ENCODE measurements at places on chromosomes 12 and 14. TPM values are rescaled to one million over a fixed set of nuclear protein-coding genes. Genes with fewer than 3 reads are reported as not detected.

DNA sequence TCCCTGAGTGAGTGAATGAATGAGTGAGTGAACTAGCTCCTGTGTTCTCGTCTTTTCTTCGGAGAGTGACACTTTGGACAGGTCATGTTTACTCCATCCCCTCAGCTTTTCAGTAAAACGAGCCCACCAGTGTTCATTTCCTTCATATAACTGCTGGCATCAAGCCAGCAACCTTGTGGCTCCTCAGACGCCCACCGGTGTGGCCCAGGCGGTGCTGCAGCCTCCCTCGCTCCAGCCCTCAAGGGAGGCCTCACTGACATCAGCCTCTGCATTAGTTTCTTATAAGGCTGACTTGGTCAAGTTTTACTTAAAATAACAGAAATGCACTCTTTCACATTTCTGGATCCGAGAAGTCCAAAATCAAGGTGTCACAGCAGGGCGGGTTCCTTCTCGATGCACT lies 188.0 kb downstream of the ZFP36L1 start:
- DNase-seq = no peak

DNA sequence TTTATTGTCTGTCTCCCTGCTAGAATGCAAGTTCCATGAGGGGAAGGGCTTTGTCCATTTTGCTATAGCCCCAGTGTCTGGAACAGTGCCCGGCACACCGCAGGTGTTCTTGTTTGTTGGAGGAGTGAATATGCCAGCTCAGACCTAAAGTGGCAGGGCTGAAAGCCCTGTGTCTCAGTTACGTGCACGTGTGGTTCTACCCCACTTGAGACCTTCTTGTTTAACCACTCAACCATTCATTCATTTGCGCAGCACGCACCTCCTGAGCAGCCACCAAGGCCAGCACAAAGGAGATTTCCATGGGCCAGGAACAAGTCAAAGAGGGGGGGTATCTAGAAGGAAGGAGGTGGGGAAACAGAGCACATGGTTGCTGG lies 338.0 kb upstream of the FKBP4 start:
- DNase-seq = no peak

DNA sequence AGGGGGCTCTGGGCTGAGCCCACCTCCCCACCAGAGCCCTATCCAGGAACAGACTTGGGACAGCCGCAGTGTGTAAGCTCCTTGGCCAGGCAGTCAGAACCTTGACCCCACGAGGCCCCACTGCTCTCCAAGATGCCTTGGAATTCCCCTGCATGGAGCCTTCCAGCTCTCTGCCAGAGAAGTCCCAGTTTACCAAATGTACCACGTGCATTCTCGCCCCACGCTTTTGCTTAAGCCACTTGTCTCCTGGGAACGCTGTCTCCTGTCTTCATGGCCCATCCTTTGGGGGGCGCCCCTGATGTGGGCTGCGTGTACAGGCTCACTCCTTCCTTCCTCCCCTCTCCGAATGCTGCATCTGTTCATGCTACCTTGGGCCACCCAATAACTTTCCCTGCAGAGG lies 7.9 kb downstream of the FAIM2 start:
- DNase-seq = no peak

DNA sequence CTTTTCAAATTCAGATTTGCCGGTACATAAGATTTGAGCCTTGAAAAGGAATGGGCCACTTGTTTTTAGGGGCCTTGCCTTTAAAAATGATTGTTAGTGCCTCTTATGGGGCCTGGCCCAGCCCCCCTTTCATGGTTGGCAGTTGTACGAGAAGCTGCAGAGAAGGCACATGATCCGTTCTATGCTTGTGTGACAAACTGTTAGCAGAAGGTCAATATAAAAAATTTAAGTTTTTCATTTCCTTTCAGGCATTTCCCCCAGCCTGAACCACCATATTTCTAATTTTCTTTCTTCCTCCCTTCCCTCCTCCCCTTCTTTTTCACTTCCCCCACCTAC lies 119.1 kb downstream of the PLXNC1 start:
- no peak for DNase-seq

DNA sequence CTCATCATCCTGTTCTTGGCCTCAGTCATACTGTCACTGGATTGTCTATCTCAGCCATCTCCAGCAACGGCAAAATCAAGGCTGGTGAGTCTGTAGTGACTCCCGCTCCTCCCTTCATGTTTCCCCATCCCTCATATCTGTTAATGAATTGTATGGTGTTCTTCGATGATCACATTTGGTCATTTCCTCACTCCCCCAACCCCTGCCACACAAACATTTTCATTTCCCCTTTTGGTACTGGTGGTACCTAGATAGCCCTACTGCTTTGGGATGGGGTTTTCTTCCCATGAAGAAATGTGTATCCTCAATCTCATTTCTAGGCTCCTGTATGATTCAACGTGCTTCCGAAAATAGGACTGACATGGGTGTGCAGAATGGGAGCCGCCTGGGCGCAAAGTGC lies 2.7 kb upstream of the KLHL33 start:
- no peak for DNase-seq

DNA sequence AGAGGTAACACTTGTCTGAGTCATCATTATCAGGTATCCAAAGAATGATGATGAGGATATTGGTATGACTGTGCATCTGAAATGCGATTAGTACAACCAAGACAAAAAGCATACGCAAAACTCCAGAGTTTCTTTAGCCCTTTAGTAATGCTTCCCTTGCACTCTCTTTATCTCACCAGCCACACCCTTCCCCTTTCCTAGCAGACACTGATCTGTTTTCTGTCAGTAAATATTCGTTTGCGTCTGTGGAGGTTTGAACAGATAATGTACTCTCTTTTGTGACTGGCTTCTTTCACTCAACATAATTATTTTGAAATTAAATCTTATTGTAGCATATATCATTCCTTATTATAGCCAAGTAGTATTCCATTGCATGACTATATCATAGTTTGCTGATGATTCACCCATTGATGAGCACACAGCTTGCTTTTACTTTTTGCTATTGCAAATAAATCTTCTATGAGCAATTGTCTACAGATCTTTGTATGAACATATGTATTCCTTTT lies 775.7 kb downstream of the SLC6A15 start:
- DNase-seq = no peak

DNA sequence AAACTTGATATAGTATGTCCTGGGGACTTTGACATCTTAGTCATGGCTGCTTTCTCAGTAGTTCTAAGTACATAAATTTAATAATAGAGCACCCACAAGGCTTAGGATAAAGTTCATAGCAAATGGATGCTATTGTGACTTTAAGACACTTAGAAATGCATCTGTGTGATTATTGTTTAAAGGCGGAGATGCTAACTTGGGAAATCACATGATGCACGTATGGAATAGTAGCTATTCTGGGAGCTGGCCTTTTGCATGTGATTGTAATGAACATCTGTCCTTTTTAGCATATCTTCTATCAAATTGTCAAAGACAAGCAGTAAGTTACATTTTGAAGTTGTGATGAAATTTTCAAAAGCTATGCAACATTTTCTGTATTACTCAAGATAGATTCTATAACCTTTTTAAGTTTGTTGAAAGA lies 46.7 kb upstream of the ATP2A2 start:
- DNase-seq = no peak

DNA sequence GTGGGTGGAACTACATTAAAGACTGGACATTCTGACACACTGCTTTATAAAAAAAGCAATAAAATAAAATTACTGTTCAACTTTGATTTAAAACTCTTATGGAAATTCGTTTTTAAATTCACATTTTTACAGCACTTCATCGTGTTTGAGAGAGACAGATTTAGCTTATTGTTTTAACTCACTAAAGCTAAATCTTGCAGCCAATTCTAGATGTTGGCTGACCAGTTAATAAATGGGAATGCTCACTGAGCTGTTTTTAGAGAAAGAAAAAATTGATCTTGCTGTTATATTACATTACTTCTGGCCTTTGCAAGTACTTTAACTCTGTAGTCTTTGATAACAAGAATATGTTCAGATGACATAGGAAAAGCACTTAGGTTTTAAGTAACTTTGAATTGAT lies 157.1 kb downstream of the PLCZ1 start:
- no peak for DNase-seq

DNA sequence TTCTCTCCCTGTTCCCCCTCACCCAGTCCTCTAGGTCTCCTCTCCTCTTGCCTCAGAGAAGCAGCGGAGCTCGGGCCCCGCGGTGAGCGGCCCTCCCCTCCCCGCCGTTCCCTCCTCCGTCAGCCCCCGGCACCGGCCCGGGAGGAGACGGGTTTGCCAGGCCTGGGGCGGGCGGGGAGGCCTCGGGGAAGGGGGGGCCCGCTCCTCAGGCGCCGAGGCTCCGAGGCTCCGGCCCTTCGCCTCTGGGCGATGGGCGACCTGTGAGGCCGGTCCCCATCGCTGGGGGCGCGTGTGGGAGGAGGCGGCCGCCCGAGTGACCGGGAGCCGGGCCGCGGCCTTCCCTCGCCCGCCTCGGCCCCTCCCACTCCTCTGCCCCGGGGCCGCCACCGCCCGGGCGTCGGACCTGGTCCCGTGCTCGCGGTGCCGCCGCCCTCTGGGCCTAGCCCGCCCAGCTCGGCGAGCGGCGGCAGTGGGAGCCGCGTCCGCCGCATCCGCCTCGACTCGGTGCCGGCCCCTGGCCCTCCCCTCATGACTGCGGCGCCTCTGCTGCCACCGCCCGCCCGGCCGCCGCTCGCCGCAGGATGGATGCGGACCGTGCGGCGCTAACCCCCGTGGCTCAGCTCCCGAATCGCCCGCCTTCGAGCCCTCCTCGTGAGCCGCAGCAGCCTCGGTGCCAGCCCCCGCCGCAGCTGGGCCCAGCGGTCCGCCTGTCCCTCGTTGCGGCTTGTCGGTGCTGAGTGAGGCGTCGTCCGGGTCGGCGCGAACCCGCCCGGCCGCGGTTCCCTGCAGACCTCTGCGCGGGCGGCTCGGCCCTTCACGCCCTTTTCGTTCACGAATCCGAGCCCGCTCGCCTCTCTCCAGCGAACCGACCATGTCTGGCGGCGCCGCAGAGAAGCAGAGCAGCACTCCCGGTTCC lies 574 bp downstream of the WNK1 start:
- no peak for DNase-seq

DGKA gene
- total RNA-seq = 118 TPM

TCL1A gene
- total RNA-seq = not detected

CACNA1C gene
- total RNA-seq = 27.0 TPM

LPAR5 gene
- total RNA-seq = 0.48 TPM

SLC2A3 gene
- total RNA-seq = 75.2 TPM

OAS1 gene
- not detected for total RNA-seq

NFE2 gene
- total RNA-seq = not detected

Measured in chondrocyte (in vitro differentiated cells).